ENCODE measurements at places on chromosomes 12 and 14.
A peak's percentile ranks its signal among the peaks of the same experiment; 100 is the strongest.

DNA sequence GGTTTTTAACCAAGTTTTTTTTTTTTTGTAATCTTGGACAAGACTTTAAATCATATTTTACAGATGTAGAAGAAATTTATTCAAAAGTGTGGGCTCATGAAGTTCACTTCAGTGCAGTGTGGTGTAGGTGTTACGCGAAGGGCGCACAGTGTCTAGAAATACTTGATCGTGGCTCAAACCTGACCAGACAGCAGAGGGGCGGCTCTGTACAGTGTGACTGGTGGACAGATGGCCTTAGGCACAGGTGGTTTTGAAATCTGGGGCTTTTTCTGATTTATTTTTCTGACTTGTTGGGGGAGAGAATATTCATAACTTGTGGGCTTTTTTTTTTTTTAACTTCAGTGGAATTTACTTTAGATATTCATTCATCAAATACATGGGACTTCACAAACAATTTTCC lies 179.2 kb downstream of the PELI2 start:
- DNase-seq: no peak

- no peak for DNase-seq
These were observed 321.1 kb upstream of the STXBP6 start for GRCh38 chr14:25371068-25371467.

DNA sequence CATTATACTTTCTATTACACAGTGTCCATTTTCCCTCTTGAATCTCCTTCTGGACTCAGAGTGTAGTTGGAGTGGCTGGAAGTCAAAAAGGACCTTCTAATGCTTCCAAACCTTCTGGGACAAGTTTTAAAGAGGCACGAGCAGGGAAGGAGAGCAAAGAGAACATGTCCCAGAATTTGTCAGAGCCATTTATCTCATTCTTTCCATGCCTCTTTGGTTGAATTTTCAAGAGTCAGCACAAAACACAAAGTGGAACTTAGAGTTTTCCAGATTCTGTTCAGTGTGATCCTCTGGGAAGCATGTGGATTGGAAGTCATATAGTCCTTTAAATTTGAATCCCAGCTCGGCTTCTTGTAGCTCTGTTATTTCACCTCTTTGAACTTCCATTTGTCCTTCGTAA lies 138.2 kb upstream of the PWP1 start:
- DNase-seq: no peak

DNA sequence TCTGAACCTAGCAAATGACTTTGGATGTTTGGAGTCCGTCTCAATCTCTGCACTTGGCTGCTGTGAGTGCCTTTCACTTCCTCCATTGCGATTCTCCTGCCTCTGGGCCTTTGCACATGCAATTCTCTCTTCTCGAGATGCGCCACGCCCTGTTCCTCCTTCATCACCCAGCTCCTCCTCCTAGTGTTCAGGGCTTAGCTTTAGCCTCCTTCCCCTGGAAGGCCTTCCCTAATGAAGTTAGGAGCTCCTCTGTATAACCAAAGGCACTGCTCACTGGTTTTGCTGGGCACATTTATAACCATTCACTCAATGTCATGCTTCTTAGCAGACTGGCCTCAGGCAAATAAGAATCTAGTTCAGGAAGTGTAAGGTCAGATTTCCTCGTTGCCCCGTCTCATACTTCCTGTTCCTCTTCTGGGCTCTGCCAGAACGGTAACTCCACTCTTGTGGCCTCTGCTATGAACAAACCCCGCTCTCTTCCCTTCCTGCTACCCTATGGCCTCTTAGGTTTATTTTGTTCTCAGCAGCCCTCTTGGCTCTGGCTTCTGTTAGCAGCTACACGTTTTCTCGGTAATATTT lies 171.4 kb downstream of the CRADD start:
- no peak for DNase-seq

GRCh38 chr12:108911915-108912314 lies 32.0 kb downstream of the DAO start:
- no peak for DNase-seq

- peak; percentile 52 for DNase-seq
These were observed 3.2 kb upstream of the FICD start for GRCh38 chr12:108511633-108512540.

DNA sequence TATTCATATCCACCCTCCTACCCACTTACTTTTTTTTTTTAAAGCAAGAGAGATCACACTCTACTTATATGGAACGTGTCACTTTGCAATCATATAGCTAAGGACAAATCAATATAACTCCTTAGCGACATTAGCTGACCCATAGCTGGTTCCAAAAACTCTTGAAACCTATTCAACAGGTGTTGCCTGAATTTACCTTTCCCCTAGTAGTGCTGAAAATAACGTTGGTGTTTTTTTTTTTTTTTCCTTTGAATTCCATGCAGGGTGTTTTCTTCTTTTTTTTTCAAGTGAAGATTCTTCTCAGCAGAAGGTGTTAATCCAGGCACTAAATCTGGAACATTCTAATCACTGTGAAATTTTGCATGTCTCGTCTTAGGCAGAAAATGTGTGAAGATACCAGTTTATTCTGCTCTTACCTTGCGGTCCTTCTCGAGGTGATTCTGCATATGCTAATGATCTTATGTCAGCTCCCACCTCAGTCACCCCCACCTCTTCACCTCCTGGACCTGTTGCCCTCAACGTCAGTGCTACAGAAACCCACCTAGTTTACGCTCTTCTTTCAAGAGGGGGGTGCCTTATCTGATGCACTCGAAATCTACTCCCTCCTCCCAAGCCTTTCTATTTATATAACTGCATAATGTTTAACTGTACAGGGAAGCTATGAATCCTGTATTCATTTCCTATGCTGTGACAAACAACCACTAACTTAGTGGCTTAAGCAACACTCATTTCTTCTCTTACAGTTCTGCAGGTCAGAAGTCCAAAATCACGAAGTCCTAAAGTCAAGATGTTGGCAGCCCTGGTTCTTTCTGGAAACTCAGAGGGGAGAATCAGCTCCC lies 7.1 kb upstream of the VPS37B start:
- no peak for DNase-seq

DNA sequence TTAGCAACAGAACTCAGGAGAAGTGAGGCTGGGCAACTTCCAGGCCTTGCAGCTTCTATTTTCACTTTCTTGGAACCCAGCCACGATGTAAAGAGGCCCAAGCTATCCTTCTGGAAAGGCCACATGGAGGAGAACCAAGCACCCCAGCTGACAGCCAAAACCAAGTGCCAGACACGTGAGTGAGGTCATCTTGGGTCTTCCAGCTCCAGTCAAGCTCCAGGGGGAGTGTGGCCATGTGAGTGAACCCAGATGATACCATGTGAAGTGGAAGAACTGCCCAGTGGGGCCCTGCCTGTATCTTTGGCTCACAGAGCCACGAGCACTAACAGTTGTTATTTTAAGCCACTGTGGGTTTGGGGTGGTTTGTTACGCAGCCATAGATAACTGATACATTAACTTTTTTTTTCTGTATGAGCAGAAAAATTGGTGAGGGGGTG lies 126.8 kb upstream of the MAP1LC3B2 start:
- peak; percentile 73 for DNase-seq

GRCh38 chr12:92439420-92439805 lies 263.4 kb upstream of the PLEKHG7 start:
- DNase-seq: peak; percentile 47

GRCh38 chr12:91984556-91984955 lies 161.1 kb downstream of the BTG1 start:
- peak; percentile 88 for DNase-seq

DNA sequence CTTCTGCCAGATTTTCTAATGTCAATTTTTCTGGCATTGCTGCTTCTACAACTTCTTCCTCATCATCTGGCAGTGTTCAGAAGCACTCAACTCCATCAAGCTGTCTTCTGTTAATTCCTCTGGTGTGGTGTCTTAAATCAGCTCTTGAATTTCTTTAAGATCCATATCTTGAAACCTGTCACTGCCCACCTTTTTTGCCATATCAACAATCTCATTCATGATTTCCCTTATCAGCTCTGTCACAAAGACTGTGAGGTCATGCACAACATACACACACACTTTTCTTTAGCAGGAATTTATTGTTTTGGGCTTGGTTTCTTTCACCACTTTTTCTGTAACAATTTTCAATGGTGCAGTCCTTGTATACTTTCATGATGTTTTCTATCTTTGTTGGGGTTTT lies 7.2 kb downstream of the THAP2 start:
- DNase-seq: no peak

- DNase-seq: no peak
These were observed 26.5 kb upstream of the SLC15A5 start for GRCh38 chr12:16303939-16304338.

- DNase-seq: peak; percentile 93
These were observed 67.9 kb downstream of the TMEM30B start for GRCh38 chr14:61213191-61213621.

DNA sequence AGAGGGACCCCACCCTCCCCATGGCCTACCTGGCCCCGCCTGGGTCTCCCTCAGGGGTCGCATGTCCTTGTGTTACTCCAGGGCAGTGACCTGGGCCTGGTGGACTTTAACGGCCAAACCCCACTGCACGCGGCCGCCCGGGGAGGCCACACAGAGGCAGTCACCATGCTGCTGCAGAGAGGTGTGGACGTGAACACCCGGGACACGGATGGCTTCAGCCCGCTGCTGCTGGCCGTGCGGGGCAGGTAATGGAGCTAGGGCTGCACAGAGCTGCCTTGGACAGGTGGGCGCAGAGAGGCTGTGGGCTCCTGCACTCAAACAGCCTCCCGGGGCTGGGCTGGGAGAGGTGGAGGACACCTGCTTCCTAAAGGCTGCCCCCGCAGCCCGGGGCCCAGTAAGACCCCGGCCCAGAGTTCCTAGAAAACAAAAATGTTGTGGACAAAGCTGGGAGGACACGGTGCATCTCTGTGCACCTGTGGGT lies 21.6 kb downstream of the ASPG start:
- no peak for DNase-seq

- DNase-seq: peak; percentile 77
These were observed 4.6 kb downstream of the AHNAK2 start for GRCh38 chr14:104973385-104974145.

DNA sequence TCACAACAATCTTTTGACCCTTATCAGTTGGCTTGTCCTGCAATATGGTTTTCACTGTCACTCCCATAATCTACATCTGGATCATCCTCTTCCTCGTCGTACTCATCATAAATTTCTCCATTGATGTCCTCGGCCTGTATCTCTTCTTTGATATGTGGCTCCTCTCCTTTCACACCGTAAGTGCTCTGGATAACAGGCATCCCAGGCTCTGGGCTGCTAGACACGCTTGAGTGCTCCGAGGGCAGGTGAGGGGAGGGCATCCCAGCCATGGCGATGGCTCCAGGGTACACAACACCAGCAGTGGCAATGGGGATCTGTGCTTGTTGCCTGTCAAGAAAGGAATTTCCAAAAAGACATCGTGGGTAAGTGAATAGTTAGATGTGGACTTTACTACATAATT lies 415.3 kb downstream of the SOX5 start:
- no peak for DNase-seq
